ENCODE measurements at places on chromosomes 4 and X.

DNA sequence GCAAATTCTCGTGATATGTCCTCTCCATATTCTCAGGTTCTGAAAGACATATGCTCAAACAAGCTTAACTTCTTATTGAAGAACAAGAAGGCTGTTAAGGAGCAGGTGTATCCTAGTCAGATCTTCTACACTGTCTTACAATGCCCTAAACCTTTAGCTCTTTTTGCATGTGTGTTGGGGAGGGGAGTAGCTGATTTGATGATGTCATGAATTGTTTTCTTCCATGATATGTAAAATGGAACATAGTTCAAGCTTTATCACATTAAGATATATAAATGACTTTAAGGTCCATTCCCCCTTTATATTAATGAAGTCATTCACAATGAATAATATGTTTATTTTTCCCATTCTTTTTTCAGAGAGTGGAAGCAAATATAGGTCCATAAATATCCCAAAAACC, 332.5 kb upstream of the FAM241A start:
- no peak overlapping the region for H3K27ac ChIP-seq
- H3K4me3 ChIP-seq: no peak overlapping the region
- no peaks in the 10 kb centered on the region for H3K27me3 ChIP-seq
- no peaks in the 10 kb centered on the region for H3K4me1 ChIP-seq

DNA sequence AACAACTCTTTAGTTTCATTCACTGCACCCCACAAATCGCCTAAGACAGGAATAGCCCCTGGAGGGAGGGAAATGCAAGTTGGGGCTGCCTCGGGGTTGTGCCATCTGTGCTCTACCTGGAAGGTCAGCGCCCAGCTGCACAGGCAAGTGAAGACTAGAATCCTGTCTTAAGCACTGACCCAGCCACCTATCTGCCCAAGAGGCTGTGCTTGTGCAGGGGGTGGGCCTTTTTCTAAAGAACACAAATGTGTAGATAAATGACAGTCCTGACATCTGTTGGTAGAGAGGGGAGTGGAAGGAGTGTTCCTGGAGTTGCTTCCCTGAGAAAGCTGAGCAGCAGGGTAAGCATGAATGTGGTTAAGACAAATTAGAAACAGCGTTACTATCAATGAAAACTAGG, 15.7 kb downstream of the ZNF518B start:
- H3K27me3 ChIP-seq: no peaks in the 10 kb centered on the region
- DNase-seq: no peak
- no peaks in the 10 kb centered on the region for H3K4me1 ChIP-seq

- no peaks in the 10 kb centered on the region for H3K36me3 ChIP-seq
- H3K4me1 ChIP-seq: no peaks in the 10 kb centered on the region
- H3K27me3 ChIP-seq: no peaks in the 10 kb centered on the region
- H3K27ac ChIP-seq: no peak overlapping the region
Measured at GRCh38 chr4:4919927-4920326, 60.5 kb downstream of the MSX1 start.

- no peaks in the 10 kb centered on the region for H3K36me3 ChIP-seq
- no peak for DNase-seq
- no peak overlapping the region for H3K27ac ChIP-seq
- H3K27me3 ChIP-seq: no peaks in the 10 kb centered on the region
- H3K4me1 ChIP-seq: no peaks in the 10 kb centered on the region
Measured at GRCh38 chr4:140858897-140859296, 102.7 kb upstream of the TBC1D9 start.

GRCh38 chr4:1378559-1379231, 27.5 kb downstream of the NKX1-1 start:
- H3K27ac ChIP-seq: no peak overlapping the region
- H3K36me3 ChIP-seq: no peaks in the 10 kb centered on the region
- no peaks in the 10 kb centered on the region for H3K4me1 ChIP-seq
- DNase-seq: no peak

DNA sequence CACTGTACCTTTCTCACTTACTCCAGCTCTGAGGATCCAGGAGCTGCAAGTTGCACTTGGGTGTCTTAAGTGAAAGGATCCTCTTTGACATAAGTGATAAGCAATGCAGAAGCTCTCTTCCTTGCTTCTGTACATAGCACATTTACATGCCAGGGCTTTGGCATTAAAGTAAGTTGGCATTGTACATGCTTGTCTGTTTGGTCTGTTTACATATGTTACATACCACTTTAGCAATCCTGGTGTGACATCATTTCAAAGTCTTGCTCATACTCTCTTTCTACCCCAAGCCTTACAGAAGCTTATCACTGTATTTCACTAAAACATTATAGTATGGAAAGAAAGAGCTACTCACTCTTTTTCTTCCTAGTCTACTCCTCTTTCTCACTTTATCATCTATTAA, 2548.3 kb downstream of the ARAP2 start:
- H3K27ac ChIP-seq: no peak overlapping the region
- no peak overlapping the region for H3K4me3 ChIP-seq
- H3K4me1 ChIP-seq: no peaks in the 10 kb centered on the region
- H3K27me3 ChIP-seq: no peaks in the 10 kb centered on the region
- no peak for DNase-seq
- H3K36me3 ChIP-seq: no peaks in the 10 kb centered on the region

- peak; percentile 11 for DNase-seq
- no peak overlapping the region for H3K4me3 ChIP-seq
- H3K27me3 ChIP-seq: no peaks in the 10 kb centered on the region
- H3K36me3 ChIP-seq: no peaks in the 10 kb centered on the region
Measured at GRCh38 chrX:77693594-77693993, 92.4 kb downstream of the ATRX start.

GRCh38 chrX:64536736-64537135, 141.5 kb upstream of the MTMR8 start:
- no peak for DNase-seq
- no peaks in the 10 kb centered on the region for H3K4me1 ChIP-seq
- no peak overlapping the region for H3K4me3 ChIP-seq
- H3K27me3 ChIP-seq: no peaks in the 10 kb centered on the region
- no peak overlapping the region for H3K27ac ChIP-seq

DNA sequence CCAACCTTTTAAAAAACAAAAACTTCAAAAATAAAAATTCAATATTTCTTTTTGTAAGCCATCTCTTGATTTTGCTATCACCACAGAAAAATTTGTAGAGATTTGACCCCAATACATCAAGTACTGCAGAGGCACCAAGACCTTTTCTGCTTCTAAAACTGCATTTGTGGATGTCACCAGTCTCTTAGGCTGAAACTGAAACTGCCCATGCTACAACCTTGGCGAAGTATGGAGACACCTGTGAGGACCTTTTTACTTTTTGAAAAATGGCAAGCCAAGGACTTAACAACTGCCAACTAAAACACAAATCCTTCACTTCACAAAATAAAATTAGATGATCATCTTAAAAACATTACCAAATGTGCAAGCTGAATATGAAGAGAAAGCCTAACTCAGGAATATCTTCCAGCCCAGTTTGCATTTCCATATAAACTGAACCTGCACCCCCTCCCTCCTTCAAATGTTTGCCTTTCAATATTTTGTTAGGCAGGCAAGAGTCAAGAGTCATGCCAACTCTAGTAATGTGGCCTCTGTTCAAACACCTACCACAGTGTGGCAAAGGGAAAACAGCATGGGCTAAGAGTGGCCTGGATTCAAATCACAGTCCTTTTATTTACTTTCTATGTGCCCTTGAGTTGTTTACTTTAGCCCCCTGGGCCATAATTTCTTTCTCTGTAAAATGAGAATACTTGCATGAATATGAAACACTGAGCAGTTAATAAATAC, 389.4 kb downstream of the OPHN1 start:
- no peaks in the 10 kb centered on the region for H3K27me3 ChIP-seq
- H3K4me1 ChIP-seq: no peaks in the 10 kb centered on the region
- no peak for DNase-seq
- H3K4me3 ChIP-seq: no peak overlapping the region

DNA sequence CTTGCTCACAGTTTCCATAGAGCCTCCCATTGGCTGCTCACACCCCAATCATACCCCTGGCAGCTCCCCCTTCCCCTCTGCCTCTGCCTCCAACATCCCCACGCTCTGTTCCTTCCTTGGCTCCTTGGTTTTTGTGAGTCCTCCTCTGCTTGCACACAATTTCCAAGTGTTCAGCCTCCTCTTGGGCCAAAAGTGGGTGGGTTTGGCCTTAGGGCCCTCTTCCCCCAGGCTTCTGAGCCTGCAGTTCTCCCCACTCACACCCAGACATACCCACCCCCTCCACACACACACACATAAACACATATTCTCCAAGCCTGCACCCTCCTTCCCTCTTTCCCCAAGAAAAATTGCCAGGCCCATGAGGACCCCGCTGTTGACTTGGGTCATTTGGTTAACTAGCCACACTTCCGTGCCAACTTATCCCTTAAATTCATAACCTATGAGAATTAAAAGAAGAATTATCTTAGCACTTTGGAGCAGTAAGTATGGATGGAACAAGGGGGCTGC, 4.5 kb downstream of the APLN start:
- DNase-seq: no peak
- peaks cover 2% of the 10 kb centered on the region for H3K27me3 ChIP-seq
- H3K27ac ChIP-seq: no peak overlapping the region
- no peaks in the 10 kb centered on the region for H3K4me1 ChIP-seq
- no peak overlapping the region for H3K4me3 ChIP-seq

DNA sequence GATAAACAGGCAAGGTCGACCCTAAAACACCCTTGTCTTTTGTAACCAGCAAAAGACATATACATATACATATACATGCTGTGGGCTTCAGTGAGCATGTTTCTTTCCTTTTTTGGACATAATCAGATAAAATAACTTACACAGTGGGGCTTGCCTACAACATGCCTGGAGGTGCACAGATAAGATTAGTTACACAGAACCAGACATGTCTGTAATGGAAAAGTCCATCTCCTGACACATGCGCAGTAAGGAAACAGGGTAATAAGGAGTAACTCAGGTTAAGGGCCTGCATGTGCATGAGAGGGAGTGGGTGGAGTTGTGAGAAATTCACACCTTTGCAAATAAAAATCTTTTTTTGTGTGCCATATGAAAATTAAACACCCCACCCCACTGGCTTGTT, 3.4 kb downstream of the UGT2A1 start:
- H3K4me3 ChIP-seq: no peak overlapping the region
- H3K27ac ChIP-seq: no peak overlapping the region
- H3K36me3 ChIP-seq: no peaks in the 10 kb centered on the region

GRCh38 chr4:147160908-147161513, 215.3 kb upstream of the TTC29 start:
- H3K27ac ChIP-seq: no peak overlapping the region
- no peaks in the 10 kb centered on the region for H3K36me3 ChIP-seq
- no peaks in the 10 kb centered on the region for H3K4me1 ChIP-seq
- no peak overlapping the region for H3K4me3 ChIP-seq

DNA sequence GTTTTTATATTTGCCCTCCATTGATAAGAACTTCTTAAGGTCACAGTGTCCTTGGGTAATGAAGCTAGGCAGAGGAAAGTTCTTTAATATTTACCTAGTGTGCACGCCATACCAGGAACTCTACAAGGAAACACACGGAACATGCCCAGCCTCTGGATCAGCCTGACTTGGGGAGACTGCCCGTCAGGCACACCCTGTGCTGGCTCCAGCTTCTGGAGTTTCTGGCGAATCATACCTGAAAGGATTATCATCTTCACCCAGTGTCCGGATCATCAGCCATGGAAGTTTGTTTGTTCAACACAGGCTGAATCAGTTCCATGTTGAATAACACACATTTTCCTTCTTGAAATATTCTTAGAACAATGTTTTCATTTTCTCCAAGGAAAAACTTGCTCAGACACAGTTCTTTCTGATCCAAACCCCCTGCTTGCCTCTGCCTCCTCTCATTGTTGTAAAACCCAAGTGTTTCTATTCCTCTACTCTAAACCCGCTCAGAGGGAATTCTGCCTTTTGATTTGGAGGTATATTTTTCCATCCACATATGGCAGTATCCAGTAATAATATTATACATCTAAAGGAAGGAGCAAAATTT, 176.7 kb downstream of the SHROOM3 start:
- H3K27me3 ChIP-seq: peaks cover 7% of the 10 kb centered on the region
- no peak overlapping the region for H3K4me3 ChIP-seq
- H3K4me1 ChIP-seq: peaks cover 19% of the 10 kb centered on the region
- no peak for DNase-seq

DNA sequence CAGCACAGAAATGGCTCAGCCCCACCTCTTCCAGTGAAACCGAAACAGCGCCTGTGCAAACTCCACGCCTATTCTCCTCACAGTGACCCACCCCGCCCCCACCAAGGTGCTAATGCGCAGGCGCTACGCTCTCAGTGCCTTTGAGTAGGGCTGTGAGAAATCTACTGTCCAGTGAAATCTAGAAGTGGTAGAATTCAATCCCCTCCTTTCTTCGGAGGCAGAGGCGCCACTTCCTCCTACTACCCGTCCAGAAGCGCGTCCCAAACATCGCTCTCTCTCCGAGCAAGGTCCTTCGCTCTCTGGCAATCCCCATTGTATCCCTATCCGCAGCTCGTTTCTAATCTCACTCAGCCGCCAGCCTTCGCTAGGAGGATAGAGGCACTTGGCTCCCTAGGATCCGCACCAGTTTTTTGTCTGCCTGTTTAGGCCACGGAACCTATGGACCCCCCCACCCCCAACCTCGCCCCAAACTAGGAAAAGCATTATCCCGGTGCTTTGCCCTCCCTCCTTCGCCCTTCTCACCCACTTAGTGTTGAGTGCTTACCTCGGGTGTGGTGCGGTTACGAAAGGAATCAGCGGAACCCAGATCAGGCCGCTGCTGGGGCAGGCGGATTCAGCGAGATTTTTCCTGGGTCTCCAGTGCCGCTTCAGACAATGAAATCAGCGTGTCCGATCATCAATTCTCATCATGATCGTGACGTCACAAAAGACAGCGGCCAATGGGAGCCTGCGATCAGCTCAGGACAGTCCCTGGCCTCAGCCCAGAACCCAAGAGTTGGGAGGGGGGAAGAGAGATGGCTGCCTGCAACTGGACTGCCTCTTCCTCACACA, at the start of gene HDX:
Gene HDX (minus strand): TSS at position 656 of the 831 bp plus-strand sequence. CDS start 27,056 bp downstream, outside the sequence.
- H3K27me3 ChIP-seq: no peaks in the 10 kb centered on the region
- no peaks in the 10 kb centered on the region for H3K36me3 ChIP-seq
- H3K4me1 ChIP-seq: no peaks in the 10 kb centered on the region
- peak within 1 kb of the TSS; percentile 60 for H3K4me3 ChIP-seq
- peak within 1 kb of the TSS; percentile 76 for H3K27ac ChIP-seq

DNA sequence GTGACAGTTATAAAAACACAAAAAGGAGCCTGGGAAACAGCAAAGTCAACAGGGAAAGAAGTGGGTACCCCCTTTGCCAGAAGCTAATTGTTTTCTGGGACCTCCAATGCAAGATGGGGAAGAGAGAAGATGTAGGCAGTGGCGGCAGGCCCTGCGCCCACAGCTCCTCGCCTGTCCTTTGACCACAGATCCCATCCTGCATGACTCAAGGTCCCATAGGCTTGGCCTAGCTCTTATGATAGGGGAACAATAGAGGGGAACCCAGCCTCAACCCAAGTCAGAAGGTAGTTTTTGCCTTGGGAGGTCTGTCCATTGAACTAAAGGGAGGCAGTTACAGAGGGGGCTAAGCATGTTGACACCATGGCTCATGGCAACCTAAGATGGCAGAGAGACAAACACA, 14.2 kb downstream of the ZMYM3 start:
- H3K4me3 ChIP-seq: no peak overlapping the region
- H3K4me1 ChIP-seq: no peaks in the 10 kb centered on the region
- H3K27me3 ChIP-seq: no peaks in the 10 kb centered on the region
- H3K36me3 ChIP-seq: no peaks in the 10 kb centered on the region

- no peak overlapping the region for H3K4me3 ChIP-seq
- H3K4me1 ChIP-seq: no peaks in the 10 kb centered on the region
- H3K36me3 ChIP-seq: no peaks in the 10 kb centered on the region
- H3K27ac ChIP-seq: no peak overlapping the region
Measured at GRCh38 chrX:39956803-39957394, 140.9 kb downstream of the BCOR start.

GRCh38 chr4:66736606-66737005, 808.7 kb downstream of the CENPC start:
- no peaks in the 10 kb centered on the region for H3K4me1 ChIP-seq
- DNase-seq: no peak
- H3K36me3 ChIP-seq: no peaks in the 10 kb centered on the region
- no peaks in the 10 kb centered on the region for H3K27me3 ChIP-seq
- H3K4me3 ChIP-seq: no peak overlapping the region
